ENCODE measurements at places on chromosomes 3 and 15.
A peak's percentile ranks its signal among the peaks of the same experiment; 100 is the strongest.

GRCh38 chr3:132804498-132804897, 82.3 kb upstream of the NPHP3 start:
- no peak for DNase-seq

GRCh38 chr3:9327578-9327977, 35.3 kb upstream of the THUMPD3 start:
- no peak for DNase-seq

DNA sequence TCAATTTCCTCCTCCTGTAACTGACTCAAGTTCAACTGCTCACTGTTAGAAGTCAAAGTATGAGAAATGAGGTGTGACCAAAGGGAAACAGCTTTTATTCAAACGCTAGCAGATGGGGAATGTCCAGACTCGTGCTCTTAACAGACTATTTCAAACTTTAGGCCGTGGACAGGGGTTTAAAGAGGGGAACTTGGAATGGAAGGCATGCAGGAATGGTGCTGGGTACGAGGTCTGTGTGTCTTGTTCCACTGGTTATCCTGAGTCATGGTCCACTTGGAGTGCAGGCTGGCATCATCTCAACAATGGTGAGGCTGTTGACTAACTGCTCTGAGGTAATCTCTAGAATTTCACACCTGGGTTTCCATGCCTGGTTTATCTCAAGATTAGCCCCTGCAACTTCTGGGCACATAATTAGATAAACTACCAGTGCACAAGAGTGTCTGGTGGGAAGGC, 22.9 kb upstream of the DNAAF4 start:
- DNase-seq: no peak

GRCh38 chr3:119748991-119749390, 32.9 kb upstream of the NR1I2 start:
- no peak for DNase-seq

- peak; percentile 18 for DNase-seq
Measured at GRCh38 chr15:45521596-45522327, 793 bp downstream of the SLC30A4 start.

DNA sequence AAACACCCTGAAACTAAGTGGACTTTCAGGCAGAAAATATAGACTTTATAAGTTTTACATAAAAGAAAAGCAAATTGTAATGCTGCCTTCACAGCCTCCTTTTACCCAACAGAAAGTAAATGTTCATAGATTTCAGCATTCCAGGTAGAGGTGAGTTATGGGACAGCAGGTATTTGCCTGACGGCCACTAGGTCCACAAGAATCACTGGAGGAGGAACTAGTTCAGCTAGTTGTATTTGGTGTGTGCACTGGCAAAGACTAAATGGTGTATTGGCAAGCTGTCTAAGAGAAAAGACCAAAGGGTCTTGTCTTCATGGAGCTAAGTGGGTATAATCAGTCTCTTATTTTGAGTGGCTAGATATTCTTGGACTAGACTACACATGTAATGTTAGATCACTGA, 34.2 kb downstream of the ZNF654 start:
- DNase-seq: no peak

GRCh38 chr15:52068004-52068615, 44.5 kb downstream of the BCL2L10 start:
- DNase-seq: no peak

- no peak for DNase-seq
Measured at GRCh38 chr3:18012933-18013332, 270.5 kb upstream of the TBC1D5 start.

DNA sequence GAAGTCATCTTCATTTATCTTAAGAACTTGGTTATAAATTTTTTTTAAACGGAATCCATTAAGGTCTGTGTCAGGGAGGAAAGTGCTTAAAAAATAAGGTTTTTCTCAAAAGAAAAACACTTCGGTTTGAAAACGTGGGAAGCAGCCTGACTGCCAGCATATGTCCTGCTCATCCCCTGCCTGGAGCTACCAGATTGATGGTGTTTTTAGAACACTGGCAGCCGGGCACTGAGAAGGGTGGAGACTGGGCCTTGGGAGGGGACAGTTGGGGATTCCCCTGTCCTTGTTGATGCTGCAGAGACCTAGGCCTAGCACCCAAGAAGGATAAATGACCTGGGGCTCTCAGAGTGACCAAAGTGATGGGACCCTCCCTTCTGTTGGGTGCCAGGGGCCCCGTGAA, 296.9 kb downstream of the EPHB1 start:
- no peak for DNase-seq

GRCh38 chr3:120648290-120648689, 33.7 kb downstream of the HGD start:
- no peak for DNase-seq

GRCh38 chr3:71444028-71444860, 139.3 kb downstream of the FOXP1 start:
- peak; percentile 37 for DNase-seq

GRCh38 chr3:123751433-123751832, 132.7 kb downstream of the MYLK start:
- no peak for DNase-seq

DNA sequence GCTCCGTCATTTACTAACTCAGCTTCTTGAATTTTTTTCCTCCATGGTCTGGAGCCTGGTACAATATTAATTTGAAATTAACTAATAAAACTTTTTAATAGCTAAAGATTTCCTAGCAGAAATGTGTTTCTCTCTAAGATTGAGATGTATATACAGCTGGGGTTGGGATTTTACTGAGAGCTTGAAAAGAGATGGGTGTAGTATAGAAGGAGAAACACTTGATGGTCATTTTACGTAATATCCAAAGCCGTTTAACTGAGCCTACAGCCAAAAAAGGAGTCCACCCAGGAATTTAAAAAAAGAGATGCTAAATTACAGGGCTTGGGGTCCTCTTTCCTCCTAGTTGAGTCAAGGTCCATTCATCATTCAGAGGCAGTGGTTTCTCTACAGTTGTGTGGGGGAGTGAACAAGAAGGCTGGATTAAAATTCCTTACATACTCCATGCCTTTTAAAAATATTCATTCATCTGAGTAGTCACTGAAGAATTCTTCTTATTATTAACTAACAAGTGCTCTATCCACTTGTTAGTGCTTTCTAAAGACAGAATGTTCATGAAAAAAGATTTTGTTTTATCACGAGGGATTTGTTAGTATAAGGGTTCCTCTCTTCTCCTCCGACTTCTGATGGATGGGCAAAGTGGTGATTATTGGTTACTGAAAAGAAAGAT, 255.3 kb upstream of the IL12A start:
- no peak for DNase-seq

DNA sequence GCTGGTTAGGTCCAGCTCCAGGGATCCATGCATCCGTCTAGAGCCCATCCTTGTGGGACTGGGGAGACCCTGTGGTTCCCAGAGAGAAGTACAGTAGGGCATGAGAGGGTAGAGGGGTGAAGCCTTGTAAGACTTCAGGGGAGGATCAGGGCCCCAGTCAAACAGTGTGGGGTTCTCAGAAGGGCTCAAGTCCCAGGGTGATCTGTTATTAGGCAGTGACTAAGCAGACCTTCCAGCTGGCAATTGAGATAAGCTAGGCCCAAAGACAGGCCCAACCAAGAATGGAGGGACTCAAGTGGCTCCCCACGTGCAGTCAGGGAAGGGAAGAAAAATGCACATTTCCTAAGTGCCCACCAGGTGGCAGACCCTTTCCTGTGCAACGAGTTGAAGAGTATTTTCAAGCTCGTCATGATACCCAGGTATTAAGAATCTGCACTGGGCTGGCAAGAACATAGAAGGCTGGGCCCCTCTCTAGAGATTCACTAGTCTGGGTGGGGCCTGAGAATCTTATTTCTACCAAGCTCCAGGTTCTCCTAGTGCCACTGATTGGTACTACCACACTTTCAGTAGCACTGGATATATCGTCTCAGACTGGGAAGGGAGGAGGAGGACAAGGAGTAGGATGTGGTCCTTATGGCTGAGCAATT, 240.8 kb downstream of the NR1D2 start:
- DNase-seq: no peak

DNA sequence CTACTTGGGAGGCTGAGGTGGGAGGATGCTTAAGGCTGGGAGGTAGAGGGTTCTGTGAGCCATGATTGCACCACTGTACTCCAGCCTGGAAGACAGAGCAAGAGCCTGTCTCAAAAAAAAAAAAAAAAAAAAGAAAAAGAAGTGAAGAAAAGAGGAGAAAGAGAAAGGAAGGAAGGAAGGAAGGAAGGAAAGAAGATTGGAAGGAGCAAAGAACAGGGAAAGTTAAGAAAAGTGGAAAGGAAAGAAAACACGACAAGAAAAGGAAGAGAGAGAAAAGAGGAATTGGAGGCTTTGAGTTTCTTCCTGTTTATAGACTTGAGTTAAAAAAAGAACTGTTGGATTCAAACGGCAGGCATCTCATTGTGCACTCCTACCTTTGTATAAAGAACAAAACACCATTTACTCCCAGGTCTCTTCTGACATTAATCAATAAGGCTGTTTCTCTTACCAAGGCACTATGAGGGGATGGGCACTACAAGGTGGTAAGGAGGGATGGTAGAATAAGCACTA, 73.5 kb downstream of the EDEM1 start:
- DNase-seq: no peak

DNA sequence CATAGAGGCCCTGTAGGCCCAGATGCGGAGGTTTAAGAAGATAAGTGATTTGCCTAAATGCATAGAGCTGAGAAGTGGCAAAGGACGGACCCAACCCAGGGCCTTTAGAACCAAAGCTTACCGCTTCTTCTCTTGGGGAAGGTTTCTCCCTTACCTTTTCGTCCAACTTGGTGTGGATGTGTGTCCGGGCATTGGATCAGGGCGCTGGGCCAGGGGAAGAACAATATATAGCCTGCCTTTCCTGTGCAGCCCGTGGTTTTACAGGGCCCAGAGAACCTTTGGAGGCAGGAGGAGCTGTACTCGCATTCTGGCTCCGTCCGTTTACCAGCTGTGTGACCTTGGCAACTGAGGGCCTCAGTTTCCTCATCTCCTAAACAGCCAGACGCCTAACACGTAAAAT, 686 bp upstream of the P3H2 start:
- DNase-seq: no peak

DNA sequence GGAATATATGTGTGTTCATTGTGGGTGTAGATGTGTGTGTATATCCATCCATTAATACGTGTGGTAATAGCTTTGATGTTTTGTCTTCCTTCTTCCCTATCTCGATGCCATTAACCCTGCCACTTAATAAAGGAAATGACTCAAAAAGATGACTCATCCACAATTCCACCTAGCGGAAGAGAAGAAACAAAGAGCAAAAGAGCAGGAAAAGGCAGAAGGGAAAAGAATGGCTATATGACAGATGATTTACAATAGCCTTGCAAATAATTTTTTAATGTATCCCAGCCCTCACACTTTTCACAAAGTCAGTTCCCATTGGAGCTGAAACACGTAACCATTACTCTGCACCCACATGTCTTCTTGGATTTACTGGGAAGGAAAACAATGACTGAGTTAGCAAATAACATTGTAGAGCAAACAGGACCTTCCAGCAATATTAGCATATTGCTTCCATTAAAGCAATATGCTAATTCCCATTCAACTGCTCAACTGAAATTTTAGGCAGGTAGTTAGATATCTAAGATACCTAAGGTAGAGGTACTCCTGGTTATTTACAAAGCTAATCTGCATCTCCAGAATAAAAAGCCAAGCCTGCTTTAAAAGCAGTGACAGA, 197.2 kb downstream of the KCNAB1 start:
- no peak for DNase-seq

DNA sequence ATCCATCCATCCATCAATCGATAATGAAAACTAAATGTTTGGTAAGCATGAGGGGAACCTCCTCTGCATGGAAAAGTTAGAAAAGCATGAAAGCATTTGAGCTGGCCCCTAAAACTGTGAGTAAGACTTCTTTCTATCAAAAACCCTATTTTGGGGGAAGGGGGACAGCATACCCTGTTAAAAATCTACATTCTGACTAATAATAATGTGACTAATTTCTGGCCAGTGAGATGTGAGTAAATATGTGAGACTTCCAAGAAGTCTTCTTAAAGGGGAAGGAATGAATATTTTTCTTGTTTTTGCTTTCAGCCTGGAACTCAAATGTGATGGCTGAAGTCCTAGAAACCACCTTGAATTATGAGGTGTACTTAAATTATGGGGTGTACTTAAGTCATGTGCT, 54.9 kb downstream of the C3orf85 start:
- no peak for DNase-seq

- DNase-seq: no peak
Measured at GRCh38 chr3:56975567-56975966, 84.9 kb upstream of the SPATA12 start.

DNA sequence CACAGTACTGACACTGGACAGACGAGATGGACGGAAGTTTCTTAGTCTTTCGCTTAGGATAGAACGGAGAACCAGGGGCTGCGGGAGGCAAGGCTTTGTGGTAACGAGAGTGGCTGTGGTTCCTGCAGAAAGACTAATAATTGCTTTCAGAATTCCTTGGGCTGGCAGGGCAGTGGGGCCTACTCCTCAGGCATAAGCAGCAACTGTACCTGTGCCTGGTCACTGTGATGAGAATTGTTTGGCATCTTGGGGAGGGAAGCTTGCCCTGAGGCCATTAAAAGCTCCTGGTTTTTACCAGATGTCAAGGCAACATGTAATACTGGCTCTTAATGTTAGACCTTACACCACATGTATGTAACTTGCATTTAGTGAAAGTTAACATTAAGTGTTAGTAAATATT, 7.6 kb downstream of the NIPA2 start:
- no peak for DNase-seq

GRCh38 chr15:50107591-50108408, 11.2 kb downstream of the ATP8B4 start:
- no peak for DNase-seq

GRCh38 chr3:157392104-157392503, 44.5 kb upstream of the PTX3 start:
- no peak for DNase-seq

GRCh38 chr3:193530231-193531165, 24.2 kb downstream of the ATP13A4 start:
- no peak for DNase-seq

DNA sequence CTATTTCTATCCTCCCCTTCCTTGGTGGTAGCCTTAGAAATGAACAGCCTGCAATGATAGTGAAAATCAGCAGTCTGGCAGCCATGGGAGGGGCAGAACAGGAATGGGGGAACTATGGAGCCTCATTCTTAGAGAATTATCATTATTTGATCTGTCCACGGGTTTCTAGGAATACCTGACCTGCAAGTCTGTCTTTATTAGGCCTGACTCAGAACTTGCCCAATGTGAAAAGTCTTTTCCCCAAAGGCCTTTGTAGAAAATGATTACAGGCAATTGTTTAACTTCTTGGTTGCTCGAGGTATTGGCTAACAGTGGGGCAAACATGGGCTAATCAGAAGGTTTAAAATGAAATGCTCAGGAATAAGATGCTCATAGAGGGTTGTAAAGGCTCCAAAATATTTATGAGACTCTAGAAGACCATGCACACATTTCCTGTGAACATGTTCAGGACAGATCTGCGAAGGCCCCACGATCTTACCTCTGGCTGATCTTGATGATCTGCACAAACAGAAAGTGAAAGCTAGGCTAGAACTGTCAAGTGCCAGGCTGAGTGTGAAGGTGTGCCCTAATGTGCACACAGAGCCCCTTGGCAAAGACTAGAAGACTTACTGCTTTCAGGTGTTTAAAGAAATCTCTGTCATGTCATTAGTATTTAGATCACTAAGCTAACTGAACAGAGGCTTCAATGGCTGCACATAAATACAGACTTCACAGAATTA, 39.6 kb upstream of the LAMP3 start:
- no peak for DNase-seq
